ENCODE measurements at places on chromosomes 5 and 9.

DNA sequence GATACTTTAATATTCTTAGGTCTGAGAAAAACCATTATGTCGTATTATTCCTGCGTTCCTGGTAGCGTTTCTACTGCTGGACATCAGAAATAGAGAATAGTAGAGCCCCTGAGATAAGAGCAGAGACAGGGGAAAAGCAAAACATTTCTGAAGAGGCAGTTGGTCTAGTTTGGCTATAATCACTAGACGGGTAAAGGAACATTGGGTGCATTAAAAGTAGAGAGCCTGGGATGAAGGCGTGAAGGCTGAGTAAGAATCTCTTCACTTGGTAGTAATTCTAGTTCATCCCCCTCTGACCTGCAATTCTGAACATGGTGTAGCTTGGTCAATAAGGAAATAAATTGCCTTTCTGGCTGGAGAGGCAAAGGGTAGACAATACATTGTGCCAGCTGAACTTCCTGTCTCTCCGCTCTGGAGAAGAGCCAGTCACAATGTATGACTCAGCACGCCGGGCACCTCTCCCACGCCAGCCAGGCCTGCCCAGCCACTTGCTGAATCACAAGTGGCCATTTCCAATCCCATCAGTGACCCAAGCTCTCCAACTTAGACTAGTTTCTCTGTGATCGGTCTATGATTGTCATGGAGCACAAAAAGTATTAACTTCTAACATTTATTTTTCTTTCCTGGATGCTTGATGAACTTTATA, 75.4 kb downstream of the STK32A start:
- no peak for DNase-seq

DNA sequence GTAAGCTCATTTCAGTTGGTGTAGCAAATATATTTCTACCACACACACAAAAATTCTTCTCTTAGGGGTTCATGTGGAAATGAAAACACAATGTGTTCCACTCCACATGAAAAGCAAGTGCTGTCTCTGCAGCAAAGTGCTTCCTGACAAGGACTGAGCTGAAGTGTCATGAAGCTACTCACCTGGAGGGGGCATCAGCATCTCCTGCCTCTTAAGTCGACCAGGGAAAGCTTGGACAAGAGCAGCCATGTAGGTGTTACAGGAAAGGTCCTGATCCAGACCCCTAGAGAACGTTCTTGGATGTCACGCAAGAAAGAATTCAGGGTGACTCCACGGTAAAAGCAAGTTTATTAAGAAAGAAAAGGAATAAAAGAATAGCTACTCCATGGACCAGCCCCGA, 62.8 kb downstream of the SV2C start:
- DNase-seq: no peak

DNA sequence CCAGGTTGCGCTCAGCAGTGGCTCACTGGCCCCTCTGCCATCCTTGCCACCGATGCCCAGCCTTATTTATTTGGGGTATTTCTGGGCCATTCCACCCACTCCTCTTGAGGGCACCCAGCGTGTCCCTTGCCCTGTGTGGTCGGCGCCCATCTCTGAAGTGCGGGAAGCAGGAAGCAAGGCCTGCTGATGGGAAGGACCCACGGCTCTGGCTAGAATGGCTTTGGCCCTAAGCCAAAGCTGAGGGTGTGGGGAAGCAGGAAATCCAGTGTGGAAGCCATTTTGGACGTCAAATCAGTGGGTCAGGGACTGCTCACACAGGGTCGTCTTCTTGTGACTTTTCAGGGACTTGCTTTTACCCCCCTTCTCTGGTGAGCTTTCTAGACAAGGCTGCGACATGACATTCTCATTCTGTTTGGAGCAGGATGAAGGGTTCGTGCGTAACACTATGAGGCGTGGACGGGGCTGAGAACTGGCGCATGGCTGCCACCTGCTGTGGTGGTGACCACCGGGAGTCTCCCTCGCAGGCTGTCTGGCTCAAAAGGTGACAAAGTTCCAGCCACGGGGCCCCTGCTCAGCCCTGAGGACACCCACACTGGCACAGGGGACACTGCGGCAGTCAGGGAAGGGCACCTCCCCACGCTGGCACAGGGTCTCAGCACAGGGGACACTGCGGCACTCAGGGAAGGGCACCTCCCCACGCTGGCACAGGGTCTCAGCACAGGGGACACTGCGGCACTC, 50.7 kb upstream of the NKD2 start:
- DNase-seq: no peak

DNA sequence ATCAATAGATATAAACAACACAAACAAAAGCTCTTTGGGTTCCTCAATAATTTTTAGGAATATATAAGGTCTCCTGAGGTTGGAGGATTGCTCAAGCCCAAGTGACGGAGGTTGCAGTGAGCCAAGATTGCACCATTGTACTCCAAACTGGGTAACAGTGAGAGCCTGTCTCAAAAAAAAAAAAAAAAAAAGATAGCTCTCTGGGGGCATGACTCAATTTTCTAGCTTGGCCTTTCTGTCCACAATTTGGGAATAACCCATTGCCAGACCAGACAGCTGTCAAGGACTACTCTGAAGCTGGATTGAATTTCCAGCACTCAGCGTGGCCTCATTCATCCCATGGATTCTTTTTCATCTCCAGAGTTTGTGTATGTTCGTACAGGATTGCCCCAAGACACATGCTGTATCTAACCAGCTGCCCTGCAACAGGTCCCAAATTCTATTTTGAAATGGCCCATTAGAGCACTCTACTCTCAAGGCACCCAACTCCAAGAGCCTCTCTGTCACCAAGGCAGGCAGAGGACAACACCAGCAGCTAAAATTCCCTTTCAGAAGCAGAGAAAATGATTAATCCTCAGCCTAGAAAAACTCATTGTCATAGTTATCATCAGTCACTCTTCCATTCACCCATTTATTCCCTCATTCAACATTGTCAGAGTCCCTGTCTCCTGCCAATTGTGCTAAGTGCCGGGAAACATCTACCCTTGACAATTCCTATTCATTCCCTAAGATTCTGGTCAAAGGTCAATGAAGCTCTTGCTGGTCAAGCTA, 8.7 kb downstream of the FAM193B start:
- no peak for DNase-seq

GRCh38 chr5:68375540-68375939, 160.0 kb downstream of the PIK3R1 start:
- no peak for DNase-seq

- no peak for DNase-seq
These were observed 10.2 kb downstream of the CORO2A start for GRCh38 chr9:98182069-98182820.

All from stimulated activated CD4-positive, alpha-beta T cell treated with anti-CD3 and anti-CD28 coated beads, Interleukin-12 subunit alpha, Interleukin-12 subunit beta, amount 100 ng/mL, for 48 hours (primary cell).